ENCODE measurements at places on chromosomes 6 and 20. TPM values are rescaled to one million over a fixed set of nuclear protein-coding genes. Genes with fewer than 3 reads are reported as not detected.

Gene EFCAB8
- 0.32 TPM for total RNA-seq

Gene PRND
- not detected for total RNA-seq

Gene PLG
- not detected for total RNA-seq

Gene CDKAL1
- total RNA-seq: 26.8 TPM

Gene TP53TG5
- total RNA-seq: not detected

Gene RAET1E
- total RNA-seq: under 0.01 TPM

Gene THEMIS
- total RNA-seq: under 0.01 TPM

Gene ELOVL4
- total RNA-seq: 9.1 TPM

Gene UNC93A
- total RNA-seq: not detected

Gene LGSN
- total RNA-seq: 0.32 TPM

Gene PNPLA1
- not detected for total RNA-seq

Gene ZC2HC1B
- total RNA-seq: not detected
